ENCODE measurements at places on chromosomes 3 and 15.

- DNase-seq: no peak
These were observed 16.5 kb upstream of the TLE3 start for GRCh38 chr15:70114221-70114620.

DNA sequence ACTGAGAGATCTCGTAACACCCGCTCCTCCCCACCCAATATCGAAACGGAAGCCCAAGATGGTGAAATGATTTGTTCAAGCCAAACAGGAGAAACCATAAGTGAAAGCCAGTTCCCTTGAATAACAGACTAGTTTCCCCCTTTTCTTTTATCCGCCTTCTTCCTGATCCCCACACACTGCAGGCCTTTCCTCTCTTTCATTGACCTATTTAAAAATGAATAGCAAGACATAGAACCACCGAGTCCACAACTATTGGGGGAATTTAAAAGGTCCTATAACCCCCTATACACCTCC lies 382 bp upstream of the COX17 start:
- DNase-seq: no peak

DNA sequence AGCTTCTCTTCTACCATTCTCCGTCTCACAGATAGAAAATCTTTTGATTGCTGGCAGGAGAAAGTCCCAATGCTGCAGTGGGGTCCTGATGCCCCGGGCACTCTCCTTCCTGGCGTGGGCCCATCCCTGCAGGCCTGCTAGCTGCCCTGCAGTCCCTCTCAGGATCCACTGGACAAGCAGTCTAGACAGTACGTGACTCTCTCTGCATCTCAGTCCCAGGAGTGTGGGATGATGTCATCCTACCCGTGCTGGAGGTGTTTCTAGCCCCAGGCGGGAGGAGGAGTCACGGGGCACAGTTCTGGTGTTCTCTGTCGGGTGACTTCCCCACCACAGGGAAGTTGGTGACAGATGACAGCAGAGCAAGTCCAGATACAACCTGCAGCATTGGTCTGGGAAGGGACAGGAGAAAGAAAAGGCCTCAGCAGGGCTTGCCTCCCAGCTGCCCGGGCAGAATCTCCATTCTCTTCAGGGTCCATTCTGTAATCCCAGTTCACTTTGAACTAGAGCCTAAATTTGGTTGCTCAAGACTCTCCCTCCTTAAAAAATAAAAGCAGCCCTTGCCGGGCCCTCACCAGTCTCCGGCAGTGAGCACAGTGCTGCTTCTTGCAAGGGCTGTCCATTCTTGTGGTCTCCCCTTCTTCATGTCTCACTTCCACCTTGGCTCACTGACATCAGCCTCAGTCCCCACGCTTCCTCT lies 30.6 kb downstream of the SLC28A1 start:
- DNase-seq: no peak

DNA sequence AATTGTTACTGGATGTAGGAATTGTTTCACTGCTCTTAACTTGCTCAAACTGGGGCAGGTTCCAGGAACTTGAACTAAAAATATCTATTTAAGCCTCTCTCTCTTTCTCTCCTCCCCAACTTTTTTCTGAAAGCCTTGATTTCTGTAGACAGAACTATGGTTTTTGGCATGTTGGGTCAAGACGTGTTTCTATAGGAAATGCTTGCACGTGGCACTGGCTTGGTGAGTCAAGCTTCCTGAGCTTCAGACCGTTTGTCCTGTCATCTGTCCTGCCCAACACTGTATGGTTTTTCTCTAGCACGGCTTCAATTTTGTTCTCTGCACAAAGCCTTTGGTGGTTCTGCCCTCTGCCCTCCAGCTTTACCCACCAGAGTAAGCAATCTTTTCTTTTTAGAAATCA lies 13.5 kb downstream of the EAF1 start:
- DNase-seq: no peak

- DNase-seq: no peak
These were observed 111.1 kb downstream of the UBE3A start for GRCh38 chr15:25327686-25328085.

GRCh38 chr3:72162649-72163184 lies 377.8 kb upstream of the PROK2 start:
- DNase-seq: no peak

DNA sequence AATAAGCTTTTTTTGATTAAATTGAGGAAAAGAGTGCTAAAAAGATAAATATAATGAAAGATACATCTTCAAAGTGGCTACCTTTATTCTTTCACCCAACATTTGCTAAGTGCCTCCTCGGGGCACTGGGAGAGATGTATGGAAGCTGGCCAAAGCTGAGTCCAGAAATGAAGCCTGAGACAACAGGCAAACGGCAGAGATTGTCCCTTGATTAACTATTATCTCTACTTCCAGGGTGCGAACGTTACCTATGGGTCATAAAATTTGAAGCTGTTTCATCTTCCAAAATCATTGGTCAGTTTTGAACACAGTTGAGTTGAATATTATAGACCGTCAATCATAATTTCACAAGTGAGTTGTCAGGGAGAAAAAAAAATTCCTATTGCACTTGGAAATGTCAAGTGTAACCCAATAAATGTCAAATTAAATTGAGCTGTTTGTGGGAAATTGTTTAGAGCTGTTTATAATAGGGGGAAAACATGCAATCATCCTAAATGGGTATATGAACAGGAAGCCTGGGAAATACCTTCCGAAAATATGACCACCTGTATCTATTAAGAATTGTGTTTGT lies 73.9 kb downstream of the SUCLG2 start:
- no peak for DNase-seq

DNA sequence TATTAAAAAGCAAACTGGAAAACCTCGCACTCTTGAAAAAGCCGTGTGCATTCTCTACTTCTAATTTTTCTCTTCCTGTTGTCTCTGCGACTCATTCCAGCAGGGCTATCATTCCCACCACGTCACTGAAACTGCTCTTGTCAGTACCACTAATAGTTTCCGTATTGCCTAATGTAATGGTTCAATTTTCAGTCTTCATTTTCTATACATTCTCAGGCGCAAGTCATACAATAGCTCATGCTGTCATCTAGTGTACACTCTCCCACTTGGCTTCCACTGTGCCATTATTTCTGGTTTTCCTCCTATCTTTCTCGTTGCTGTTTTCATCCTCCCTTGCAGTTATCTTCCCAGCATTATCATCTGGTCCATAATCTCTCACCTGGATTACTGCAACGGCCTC lies 160.2 kb downstream of the SPATA16 start:
- no peak for DNase-seq

GRCh38 chr3:127177226-127177625 lies 15.7 kb upstream of the PRR23E start:
- DNase-seq: no peak

- no peak for DNase-seq
These were observed 4.1 kb downstream of the SPATA12 start for GRCh38 chr3:57064572-57064971.

DNA sequence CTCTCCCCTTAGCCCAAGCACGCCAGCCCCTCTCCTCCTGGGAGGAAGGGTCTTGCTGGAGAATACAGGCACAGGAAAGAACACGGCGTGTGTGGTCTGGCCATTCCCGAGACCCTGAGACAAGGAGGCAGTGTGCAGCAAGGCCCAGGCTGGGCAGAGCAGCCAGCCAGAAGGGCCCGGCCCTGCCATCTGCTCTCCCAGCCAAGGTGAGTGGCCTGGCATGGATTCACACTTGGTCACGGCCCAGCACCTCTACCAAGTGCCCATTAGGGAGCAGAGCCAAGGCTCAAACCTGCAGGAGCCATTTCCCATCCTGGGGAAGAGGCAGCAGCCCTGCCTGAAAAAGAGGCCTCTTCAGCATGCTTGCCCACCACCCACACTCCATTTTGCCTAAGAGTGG lies 28.6 kb downstream of the MEGF11 start:
- no peak for DNase-seq

GRCh38 chr3:47817609-47818008 lies 14.7 kb downstream of the DHX30 start:
- no peak for DNase-seq

GRCh38 chr3:159166899-159167586 lies 365.2 kb downstream of the MFSD1 start:
- no peak for DNase-seq

GRCh38 chr3:197298945-197299854 lies 788 bp upstream of the DLG1 start:
- no peak for DNase-seq

DNA sequence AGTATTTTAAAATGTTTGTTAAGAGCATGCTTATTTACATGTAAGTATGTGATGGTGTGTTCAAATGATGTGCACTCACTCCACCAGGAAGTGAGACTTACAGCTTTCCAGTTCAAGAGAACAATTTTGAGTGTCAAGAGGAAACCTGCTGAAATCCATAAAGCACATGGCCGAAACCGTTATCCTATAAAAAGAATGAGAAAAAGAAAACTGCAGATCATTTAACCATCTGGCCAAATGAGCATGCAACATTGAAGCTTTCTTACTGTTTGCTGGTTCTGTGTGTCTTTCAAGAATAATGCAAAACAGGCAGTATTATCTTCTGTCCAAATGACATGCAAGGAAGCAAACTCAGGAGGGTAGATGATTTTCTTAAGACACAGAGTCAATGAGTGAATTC lies 26.3 kb downstream of the GABRR3 start:
- DNase-seq: no peak

DNA sequence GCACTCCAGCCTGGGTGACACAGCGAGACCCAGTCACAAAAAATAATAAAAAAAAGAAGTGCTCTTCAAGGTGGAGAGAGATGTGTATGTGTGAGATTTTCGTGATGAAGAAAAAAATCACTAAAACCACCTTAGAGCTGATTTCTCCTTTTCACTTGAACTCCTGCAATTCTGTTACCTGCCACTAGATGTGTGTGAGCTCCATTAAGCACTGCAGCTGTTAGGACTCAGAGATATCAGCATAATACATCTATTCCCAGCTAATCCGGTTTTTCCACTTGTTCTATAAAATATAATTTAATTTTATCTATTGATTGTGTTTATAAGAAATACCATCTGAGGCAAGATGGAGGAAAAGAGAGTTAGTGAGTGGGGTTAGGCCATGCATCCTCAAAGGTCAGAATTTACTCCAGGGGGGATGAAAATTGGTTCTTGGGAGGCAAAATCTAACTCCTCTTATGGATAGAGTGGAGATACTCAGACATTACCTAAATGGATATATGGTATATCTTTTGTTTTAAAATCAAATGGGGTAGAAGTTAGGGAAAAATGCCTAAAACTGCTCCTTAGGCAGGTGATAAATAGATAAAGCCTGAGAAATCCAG lies 152.7 kb downstream of the IL20RB start:
- no peak for DNase-seq

GRCh38 chr15:98824595-98824994 lies 176.3 kb downstream of the IGF1R start:
- no peak for DNase-seq

All from T-cell (primary cell).